ENCODE measurements at places on chromosomes 5 and 9.

- DNase-seq, result no peak
Measured at GRCh38 chr9:105392531-105392930, 55.3 kb upstream of the FSD1L start.

DNA sequence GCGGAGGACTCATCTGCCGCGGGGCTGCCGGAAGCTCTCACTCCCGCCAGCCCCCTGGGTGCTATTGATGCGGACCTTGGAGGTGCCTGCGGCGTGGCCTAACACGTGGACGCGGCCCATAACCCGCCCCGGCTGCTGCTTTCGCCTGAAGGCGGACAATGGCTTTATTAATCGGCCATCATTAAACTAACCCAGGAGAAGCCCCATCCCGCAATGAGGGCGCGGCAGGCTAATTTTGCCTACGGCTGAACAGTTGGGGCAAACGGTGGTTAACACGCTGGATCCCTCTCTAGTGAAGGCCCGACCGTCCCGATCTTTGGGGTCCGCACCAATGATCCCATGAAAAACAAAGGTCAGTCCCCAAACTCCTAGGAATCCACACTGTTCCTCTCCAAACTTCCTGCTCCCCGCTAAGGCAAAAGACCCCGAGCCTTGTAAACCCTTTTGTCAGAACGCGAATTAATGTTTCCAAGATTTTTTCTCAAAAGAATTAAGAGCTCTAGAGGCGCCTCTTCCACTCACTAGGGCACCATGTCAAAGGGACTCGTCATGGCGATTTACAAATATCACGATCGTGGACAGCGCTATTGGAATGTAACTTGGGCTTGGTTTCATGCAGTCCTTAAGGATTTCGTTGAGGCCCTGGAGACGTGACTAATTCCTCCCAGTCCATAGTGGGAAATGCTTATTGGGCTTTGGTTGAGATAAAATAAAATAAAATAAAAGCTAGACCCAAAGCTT lies 193.1 kb downstream of the MEF2C start:
- DNase-seq, result no peak

DNA sequence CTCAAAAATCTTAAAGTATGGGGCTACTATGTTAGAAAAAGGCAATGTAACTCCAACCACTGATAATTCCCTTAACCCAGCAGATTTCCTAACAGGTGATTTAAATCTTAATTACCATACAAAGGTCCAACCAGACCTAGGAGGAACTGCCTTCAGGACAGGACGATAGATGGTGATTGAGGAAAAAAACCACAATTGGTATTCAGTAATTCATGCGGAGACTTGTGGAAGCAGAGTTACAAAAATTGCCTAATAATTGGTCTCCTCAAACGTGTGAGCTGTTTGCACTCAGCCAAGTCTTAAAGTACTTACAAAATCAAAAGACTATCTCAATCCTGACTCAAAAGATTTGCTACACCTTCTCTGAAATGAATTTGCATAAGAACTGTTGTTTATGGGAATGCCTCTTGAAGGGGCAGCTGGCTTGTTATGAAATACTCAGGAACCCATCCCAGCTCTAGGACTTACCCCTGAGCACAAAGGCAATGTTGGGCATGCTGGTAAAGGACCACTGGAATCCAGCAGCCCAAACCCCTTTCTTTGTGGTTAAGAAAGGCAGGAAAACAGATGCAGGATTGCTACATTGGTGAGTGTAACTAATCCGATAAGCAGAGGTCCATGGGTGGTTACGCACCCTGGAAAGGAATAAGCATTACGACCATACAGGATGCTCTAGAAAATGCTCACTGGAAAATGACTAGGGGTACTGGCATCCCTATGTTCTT lies 26.7 kb upstream of the EPB41L4A start:
- DNase-seq, result no peak

- DNase-seq, result no peak
Measured at GRCh38 chr5:75330404-75330803, 6.6 kb upstream of the HMGCR start.

DNA sequence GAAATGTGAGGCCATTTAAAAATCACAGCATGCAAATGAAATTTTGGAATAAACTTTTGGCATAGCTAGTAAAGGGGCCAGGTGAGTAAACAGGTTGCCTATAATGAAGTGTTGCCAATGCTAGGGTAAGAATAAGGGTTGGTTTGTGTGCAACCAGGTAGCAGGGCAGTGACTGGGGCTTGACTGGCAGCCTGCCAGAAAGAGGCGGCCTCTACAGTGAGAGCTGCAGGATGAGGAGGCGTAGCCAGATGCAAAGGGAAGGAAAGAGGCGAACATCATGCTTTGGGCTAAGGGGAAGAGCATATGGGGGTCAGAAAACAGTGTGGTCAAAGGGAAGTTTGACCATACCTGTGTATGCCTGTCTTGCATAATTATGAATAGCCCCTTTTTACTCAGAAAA lies 70.6 kb downstream of the MAST4 start:
- no peak for DNase-seq

DNA sequence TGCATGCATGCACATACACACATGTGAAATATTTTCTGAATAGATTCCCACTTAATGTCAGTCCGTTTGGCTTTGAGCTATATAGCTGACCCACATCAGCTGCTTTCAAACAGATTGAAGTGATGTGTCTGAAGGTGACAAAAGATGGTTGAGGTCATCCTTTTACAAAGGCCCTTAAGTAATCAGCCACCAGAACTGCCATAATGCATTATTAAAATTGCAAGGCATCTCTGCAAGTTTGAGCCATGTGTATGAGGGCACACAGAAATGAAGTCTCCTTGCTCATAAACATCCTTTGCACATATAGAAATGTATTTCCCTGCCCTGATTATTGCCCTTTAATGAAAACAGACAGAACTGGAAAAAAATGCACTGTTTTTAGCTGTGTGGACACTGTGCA lies 1043.0 kb upstream of the C9orf72 start:
- DNase-seq, result no peak

GRCh38 chr5:65831276-65831675 lies 95.1 kb upstream of the ERBIN start:
- no peak for DNase-seq

DNA sequence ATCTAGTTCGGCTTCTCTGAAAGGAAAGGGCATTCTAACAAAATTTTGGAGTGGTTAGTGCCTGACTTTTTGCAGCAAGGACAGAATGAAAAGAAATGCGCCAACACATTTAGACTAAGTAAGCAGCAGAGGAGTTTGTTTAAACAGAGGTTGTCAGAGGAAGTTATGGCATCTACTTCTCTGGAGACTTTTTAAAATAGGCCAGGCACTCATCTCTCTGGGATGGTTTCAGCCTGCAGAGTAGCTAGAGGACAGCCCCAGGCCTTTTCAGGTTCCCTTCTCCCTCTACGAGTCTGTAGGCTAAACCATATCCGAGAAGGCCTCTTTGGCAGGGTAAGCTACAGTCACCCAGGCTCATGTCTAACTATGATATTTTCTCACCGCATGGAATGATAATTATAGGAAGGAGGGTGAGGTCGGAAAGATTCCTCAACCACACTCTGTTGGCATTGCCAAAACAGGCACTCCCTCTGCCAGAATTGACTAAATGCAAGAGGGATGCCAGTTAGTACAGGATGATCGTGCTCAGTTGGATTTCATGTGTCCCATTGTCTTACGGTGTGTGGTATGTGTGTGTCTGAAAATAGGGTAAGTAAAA lies 1.4 kb upstream of the CTXN3 start:
- no peak for DNase-seq

GRCh38 chr5:158117467-158118160 lies 258.7 kb upstream of the CLINT1 start:
- DNase-seq, result no peak

DNA sequence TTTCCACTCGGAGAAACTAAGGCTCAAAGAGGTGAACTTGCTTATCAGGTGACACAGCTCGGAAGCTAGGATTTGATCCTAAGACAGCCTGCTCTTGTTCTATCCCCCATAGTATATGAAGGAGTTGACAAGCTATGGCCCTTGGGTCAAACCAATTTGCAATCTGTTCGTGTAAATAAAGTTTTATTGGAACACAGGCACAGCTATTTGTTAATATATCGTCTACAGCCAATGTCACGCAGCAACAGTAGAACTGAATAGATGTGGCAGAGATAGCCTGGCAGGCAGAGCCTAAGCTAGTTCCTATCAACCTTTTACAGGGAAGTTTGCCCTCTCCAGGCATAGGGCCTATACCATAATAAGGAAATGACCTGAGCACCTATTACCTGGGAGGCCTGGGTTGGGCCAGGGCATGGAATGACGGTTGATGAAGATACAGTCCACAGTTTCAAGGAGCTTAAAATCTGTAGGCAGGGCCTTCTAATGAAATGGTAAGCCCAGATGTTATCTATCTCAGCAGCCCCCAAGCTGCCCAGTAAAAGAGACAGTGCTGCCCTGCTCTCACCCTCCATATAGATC lies 179.0 kb downstream of the TTLL11 start:
- DNase-seq, result no peak

DNA sequence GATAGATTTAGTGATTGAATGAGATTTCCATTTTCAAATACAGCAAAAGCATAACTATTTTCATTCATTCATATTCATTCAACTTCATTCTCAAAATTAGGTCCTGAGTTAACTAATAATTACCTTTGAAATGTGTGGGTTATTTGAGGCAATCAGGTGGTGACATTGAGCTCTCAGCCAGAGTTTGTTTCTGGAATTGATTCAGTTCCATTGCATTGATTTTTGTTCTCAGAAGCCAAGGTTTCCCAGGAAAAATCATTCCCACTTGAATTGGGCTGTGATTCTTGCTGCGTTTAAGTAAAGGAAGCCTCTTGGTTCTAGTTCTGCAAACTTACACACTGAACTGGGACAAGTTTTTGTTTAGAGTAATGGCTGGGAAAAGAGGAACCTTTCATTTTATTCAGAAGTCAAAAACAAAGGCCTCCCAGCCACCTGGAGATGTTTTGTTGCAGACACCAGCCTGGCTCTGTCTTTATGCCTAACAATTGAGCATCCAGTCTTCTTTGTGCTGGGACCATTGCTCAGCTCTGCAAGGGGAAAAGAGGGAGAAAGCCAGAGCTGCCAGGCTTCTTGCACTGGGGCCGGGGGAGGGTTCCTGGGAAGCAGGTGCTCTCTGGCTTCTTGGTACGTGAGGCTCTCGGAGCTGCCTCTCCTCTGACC lies 198.6 kb downstream of the TRIO start:
- DNase-seq, result no peak

GRCh38 chr5:170034231-170034630 lies 53.9 kb upstream of the INSYN2B start:
- DNase-seq, result no peak

GRCh38 chr9:134413112-134413715 lies 87.0 kb downstream of the RXRA start:
- DNase-seq, result no peak

GRCh38 chr5:67106626-67107342 lies 89.8 kb downstream of the CD180 start:
- no peak for DNase-seq

- DNase-seq, result no peak
Measured at GRCh38 chr5:145554399-145554798, 280.7 kb downstream of the PRELID2 start.

DNA sequence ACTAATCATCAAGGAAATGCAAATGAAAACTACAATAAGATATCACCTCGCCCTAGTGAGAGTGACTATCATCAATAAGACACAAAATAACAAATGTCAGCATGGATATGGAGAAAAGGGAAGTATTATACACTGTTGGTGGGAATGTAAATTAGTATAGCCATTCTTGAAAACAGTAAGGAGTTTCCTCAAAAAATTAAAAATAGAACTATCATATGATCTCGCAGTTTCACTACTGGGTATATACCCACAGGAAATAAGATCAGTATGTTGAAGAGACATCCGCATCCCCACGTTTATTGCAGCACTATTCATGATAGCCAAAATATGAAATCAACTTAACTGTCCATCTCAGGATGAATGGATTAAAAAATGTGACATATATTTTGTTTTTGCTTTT lies 31.6 kb upstream of the STK32A start:
- no peak for DNase-seq

DNA sequence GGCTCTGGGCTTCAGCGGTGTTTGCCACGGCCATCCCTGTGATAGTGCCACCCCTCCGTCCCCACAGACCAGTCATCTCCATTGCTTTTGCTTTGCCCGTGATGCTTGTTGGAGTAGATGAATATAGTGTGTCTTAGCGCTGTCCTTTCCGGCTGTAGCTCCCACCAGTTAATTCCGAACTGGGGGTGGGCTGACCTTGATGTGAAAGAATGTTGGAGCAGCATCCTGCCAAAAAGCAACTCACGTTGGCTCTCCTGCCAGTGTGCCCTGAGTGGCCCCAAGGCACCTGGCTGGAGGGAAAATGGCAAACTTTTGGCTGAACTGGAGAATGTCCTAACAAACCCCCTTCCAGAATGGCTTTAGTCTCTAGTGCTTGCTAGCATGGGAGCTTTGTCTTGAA lies 20.0 kb downstream of the CLTA start:
- DNase-seq, result no peak

DNA sequence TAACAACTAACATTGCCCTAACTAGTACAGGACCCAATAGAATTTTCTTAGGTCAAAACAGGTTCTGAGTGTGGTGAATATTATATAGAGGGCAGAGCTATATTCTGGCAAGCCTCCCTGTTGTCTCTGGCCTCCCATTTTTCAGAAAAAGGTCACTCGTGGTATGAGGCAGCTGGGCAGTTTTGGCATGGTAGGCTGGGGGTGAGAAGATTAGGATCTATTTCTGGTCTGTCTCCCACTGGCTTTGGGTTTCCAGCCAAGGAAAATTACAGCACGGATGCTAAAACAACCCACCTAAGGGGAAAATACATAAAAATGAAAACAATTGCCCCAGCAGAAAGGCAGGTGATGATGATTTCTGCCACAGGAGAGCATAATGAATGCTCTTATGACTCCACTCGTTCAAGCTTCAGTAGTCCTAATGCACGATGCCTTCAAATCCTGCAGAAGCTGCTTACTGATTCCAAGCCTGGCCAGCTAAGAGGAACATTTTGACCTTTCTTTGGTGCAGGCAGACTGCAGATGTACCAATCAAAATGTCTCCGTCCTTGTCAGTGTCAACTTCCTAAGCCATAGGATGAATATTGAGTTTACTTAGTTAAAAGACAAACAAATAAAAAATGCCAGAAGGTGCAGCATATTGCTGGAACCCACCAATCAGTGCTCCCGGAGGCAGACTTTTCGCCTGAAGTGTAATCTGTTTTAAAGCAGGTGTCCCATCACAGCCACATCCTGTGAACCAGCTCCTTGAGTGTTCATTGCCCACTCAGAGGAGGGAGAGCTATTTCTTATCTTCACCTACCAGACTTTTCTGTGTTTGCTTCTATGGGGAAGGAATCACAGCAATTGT lies 435.4 kb downstream of the ZSWIM6 start:
- no peak for DNase-seq

Data from activated gamma-delta T cell treated with anti-CD3 and anti-CD28 coated beads, Interleukin-2, amount 50 U/mL, for 16 hours (primary cell).